NCI-H1417 treated with DMSO at 0.1 percent for 48 hours (cell line): ENCODE measurements at places on chromosomes 2 and 18.

- no peak for DNase-seq
Measured at GRCh38 chr2:69571189-69571588, 72.3 kb downstream of the AAK1 start.

GRCh38 chr2:191572319-191572718 is 105.6 kb upstream of the NABP1 start:
- no peak for DNase-seq

DNA sequence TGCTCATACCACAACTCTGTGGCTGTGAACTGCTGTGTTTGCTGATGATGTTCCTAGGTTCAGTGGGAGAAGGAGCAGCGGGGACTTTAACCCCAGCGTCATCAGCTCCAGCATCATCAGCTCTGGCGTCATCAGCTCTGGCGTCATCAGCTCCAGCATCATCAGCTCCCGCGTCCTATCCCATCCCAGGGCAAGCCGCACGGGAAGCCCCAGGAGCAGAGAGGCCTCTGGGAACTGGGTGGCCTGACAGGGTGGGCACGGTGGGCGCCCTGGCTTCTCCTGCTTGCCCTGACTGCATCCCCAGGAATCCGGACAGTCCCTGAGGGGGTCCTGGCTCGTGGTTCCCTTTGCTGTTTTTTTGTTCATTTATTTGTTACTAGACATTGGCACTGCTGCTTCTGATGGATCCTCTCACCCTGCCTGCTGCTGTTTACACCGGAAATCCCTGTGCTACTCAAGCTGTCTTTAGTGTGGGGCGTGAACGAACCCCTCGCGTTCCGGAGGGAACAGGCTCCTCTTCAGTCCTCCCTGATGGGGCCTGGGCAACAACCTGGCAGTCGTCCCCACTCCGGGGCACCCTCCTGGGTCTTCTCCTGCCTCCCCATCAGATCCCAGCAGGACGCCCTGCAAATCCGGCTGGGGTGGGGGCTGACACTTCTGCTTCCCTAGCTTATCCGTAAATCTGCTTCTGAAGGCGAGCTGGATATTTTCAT is 67.1 kb upstream of the PXDN start:
- no peak for DNase-seq

DNA sequence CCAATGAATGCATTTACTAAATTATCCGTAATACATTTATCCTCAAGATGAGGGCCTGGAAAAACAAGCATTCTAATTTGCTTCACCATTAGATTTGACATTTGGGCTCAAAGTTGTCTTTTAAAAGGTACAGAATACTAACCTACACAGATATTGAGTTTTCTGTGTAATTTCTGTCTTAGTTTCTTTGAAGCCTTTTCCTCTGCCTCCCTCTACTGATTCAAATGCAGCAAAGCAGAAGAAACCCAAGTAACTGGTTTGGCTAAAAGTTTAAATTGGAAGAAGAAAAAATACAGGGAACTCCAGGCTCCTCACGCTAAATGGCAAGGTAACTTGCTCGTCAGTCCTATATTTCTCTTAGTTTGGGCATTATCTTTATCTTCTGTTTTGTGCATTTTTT is 53.3 kb upstream of the SLC5A7 start:
- no peak for DNase-seq

DNA sequence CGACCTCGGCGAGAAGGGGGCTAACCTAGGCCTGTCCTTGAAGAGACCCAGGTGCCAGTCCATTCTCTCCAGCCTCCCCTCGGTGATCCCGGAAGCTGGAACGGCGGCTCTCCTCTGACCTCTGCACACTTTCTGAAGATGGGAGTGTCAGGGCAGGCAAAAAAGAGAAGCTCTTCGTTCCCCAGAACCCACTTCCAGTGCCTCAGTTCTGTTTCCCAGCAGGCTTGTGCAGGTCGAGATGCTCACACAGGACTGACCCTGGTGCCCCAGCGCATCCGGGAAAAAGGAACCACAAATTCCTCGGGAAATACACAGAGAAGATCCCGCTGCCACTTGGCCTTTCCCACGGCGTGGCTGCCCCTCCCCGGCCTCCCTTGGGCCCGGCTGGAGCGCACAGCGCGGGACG is 681 bp upstream of the PTPN18 start:
- no peak for DNase-seq

DNA sequence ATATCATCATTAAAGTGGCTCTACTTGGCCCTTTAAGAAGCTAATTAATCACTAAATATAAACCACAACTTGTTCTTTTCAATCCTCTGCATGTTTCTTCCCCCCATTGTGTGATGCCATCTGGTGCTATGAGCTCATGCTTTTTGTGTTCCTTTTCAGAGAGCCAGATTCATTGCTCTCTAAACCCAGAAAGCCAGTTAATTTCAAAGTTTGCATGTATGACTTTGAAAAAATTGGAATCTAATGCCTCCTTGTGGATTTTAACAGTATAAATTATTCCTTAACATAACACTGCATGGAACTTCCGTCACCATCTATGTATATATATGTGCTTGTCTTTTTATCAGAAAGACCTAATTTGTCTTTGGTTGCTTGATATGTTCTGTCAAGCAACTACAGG is 31.1 kb downstream of the TMEM178A start:
- DNase-seq, result no peak

- no peak for DNase-seq
Measured at GRCh38 chr18:6744816-6745455, 15.4 kb downstream of the ARHGAP28 start.

- no peak for DNase-seq
Measured at GRCh38 chr18:58863539-58864145, 1.0 kb upstream of the ZNF532 start.

GRCh38 chr18:75896865-75897264 is 469.4 kb upstream of the SMIM21 start:
- peak; percentile 13 for DNase-seq
